ENCODE measurements at places on chromosomes 4 and X.

GRCh38 chr4:184437565-184438265 is 36.6 kb downstream of the IRF2 start:
- H3K27ac ChIP-seq: peak overlapping the region; percentile 14
- no peaks in the 10 kb centered on the region for H3K27me3 ChIP-seq
- peaks cover 8% of the 10 kb centered on the region for H3K36me3 ChIP-seq
- DNase-seq: no peak

DNA sequence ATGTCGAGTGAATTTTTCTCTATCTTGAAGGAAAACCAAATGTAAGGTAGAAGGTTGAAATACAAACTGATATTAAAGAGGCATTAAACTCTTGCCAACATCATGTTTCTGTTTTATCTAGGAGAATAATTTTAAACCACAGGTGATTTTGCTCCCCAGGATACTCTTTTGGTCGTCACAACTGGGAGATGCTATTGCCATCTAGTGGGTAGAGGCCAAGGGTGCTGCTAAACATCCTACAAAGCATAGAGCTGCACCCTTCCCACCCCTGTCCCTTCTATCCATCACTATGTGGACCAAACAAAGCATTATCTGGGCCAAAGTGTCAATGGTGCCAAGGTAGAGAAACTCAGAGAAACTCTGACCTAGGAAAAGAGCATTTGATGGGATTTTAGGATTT is 154.6 kb upstream of the MAGEB2 start:
- no peaks in the 10 kb centered on the region for H3K4me1 ChIP-seq
- no peak for DNase-seq
- H3K36me3 ChIP-seq: no peaks in the 10 kb centered on the region
- H3K27me3 ChIP-seq: no peaks in the 10 kb centered on the region

- no peaks in the 10 kb centered on the region for H3K27me3 ChIP-seq
- H3K4me1 ChIP-seq: peaks cover 6% of the 10 kb centered on the region
- H3K27ac ChIP-seq: no peak overlapping the region
- no peaks in the 10 kb centered on the region for H3K36me3 ChIP-seq
- no peak overlapping the region for H3K4me3 ChIP-seq
- DNase-seq: no peak
Observed at GRCh38 chrX:39550795-39551361, 546.9 kb downstream of the BCOR start.

GRCh38 chr4:86846921-86847320 is 2.3 kb downstream of the SLC10A6 start:
- peaks cover 4% of the 10 kb centered on the region for H3K27me3 ChIP-seq

- no peak overlapping the region for H3K4me3 ChIP-seq
- DNase-seq: no peak
- no peak overlapping the region for H3K27ac ChIP-seq
- H3K27me3 ChIP-seq: no peaks in the 10 kb centered on the region
- H3K4me1 ChIP-seq: peaks cover 26% of the 10 kb centered on the region
Observed at GRCh38 chr4:113618205-113618604, 143.3 kb downstream of the CAMK2D start.

DNA sequence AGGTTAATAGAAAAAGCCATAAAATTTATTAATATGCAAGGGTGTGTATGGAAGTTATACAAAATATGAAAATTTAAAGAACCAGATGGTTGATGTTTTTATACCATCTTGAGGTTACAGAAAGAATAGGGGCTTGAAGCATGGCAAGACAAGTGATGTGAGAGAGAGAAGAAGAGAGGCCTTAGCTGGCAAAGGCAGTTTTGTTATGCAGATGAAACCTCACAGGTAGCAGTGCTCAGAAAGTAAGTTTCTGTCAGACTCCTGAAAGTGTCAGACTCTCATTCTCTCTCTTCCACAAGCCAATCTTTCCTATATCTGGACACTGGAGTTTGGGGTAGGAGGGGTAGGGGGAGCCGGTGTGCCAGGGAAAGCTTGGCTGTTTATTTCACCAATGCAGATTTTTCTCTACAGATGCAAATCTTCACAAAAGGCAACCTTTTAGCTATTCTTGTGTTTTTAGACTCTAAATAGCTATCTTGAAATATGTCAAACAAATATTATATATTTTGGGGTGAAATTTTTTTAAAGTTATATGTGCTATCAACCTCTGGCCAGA is 124.5 kb downstream of the CFAP299 start:
- peaks cover 2% of the 10 kb centered on the region for H3K36me3 ChIP-seq
- no peak overlapping the region for H3K27ac ChIP-seq
- H3K4me3 ChIP-seq: no peak overlapping the region

DNA sequence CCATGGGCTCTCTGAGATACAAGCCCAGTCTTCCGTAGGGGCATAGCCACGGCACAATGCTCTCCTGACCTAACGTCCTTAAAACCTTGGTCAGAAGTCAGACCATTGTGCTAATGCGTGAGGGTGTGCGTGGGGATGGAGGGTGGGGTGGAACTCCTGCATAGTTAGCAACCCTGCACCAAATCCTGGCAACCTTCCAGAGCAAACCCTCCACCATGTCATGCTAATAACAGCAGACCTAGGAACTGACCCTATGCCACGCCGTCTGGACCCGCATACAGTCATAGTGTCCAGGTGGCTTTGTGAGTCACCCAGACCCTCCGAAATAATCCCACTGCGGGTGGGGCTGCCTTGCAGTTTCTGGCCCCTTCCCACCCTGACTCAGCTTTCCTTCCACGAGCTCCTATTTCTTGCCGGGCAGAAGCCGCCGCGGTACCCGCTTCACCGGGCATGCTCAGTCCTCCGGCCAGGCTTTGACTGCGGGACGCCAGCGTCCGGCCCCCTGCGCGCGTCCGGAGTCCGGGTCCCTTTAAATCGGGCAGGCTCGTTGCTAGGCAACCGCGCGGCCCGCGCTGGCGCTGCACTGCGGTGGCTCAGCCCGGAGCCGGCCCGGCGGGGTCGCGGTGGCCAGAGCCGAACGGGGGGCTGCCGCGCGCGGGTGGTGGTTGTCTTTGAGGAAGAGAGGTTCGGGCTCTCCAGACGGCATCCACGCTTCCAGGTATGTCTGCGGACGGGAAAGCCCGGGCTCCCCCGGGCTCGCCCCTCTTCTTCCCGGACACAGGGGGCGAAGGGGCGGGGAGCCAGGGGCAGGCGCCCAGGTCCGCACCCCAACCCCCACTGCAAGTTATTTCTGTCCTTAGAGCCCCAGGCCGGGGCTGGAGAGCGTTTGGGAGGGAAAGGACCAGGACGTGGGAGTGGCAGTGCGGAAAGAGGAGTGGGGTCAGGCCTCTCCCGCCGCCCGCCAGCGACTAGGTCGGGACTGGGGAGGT is at the start of gene CCDC160:
CCDC160 (plus strand) TSS at position 557 of the 989 bp plus-strand sequence. CDS start 7,619 bp downstream, outside the sequence.
- H3K27ac ChIP-seq: no peak within 1 kb of the TSS
- peaks cover 16% of the 10 kb centered on the region for H3K27me3 ChIP-seq
- H3K36me3 ChIP-seq: no peaks in the 10 kb centered on the region
- H3K4me3 ChIP-seq: peak within 1 kb of the TSS; percentile 45

GRCh38 chrX:124395145-124395880 is 49.0 kb downstream of the SH2D1A start:
- no peak overlapping the region for H3K27ac ChIP-seq
- no peak for DNase-seq
- H3K4me3 ChIP-seq: no peak overlapping the region
- peaks cover 21% of the 10 kb centered on the region for H3K4me1 ChIP-seq
- peaks cover 4% of the 10 kb centered on the region for H3K36me3 ChIP-seq

DNA sequence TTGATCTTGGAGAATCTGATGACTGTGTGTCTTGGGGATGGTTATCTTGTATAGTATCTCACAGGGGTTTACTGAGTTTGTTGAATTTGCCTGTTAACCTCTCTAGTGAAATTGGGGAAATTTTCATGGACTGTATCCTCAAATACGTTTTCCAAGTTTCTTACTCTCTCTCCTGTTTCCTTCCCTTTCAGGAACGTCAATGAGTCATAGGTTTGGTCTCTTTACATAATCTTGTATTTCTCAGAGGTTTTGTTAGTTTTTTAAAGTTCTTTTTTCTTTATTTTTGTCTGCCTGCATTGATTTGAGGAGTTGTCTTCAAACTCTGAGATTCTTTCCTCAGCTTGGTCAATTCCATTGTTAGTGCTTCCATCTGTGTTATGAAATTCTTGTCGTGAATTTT is 227.7 kb upstream of the GPRIN3 start:
- H3K36me3 ChIP-seq: no peaks in the 10 kb centered on the region
- peaks cover 3% of the 10 kb centered on the region for H3K4me1 ChIP-seq
- no peak for DNase-seq

DNA sequence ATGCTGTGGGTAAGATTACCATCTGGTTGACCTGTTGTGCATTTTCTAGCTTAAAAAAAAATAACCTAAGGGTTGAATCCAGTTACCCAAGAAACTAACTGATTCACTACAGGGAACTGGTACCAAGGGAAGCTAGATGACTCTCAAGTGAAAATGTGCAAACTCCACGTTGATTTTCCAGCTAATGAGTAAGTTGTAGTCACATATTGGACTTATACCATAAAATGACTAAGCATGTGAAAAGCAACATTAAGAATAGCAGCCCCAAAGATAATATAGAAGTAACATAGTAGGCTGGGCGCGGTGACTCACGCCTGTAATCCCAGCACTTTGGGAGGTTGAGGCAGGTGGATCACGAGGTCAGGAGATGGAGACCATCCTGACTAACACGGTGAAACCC is 270.9 kb downstream of the SPRY1 start:
- no peak overlapping the region for H3K27ac ChIP-seq
- DNase-seq: no peak
- peaks cover 10% of the 10 kb centered on the region for H3K4me1 ChIP-seq
- H3K27me3 ChIP-seq: peaks cover 43% of the 10 kb centered on the region
- H3K4me3 ChIP-seq: no peak overlapping the region

DNA sequence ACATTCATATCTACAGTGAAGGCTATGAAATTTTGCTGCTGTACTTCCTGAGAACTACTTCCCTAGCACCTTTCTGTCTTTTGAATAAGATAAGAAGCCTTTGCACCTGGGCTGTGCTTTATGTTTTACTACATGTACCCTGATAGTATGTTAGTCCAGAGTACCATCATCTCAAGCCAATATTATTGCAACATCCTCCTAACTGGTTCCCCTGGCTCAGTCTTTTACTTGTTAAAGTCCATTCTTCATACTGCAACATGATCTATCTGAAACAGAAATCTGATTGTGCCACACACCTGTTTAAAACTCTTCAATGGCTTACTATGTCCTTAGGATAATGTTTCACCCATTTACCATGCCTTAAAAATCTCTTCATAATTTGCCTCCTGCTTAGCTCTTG is 102.3 kb downstream of the AGTR2 start:
- no peak for DNase-seq
- no peak overlapping the region for H3K27ac ChIP-seq
- H3K4me3 ChIP-seq: no peak overlapping the region
- H3K36me3 ChIP-seq: no peaks in the 10 kb centered on the region

- DNase-seq: no peak
- H3K27me3 ChIP-seq: no peaks in the 10 kb centered on the region
- H3K27ac ChIP-seq: no peak overlapping the region
- H3K36me3 ChIP-seq: no peaks in the 10 kb centered on the region
- no peak overlapping the region for H3K4me3 ChIP-seq
- H3K4me1 ChIP-seq: no peaks in the 10 kb centered on the region
Observed at GRCh38 chrX:19070555-19070994, 51.7 kb downstream of the ADGRG2 start.

DNA sequence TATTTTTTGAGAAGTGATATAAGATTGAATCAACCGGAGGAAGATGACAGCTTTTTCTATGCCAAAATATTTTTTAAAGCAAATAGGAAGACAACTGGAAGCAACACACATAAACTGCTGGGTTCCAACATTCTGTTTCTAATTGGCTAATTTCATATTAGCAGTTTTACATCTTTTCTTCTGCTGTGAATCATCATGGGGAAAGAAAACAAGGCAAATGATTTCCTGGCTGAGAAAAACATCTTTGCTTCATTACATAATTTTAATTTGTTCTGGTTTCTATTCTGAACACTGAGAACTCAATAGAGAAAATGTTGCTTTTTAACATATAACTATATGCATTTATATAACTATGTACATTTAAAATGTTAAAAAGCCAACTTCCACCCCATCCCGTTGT is 2518.5 kb downstream of the ARAP2 start:
- no peaks in the 10 kb centered on the region for H3K36me3 ChIP-seq
- no peaks in the 10 kb centered on the region for H3K27me3 ChIP-seq
- no peak for DNase-seq
- no peak overlapping the region for H3K4me3 ChIP-seq
- H3K27ac ChIP-seq: no peak overlapping the region

GRCh38 chr4:78601013-78601412 is 49.4 kb downstream of the ANXA3 start:
- H3K27ac ChIP-seq: no peak overlapping the region
- no peaks in the 10 kb centered on the region for H3K4me1 ChIP-seq
- no peak for DNase-seq
- peaks cover 3% of the 10 kb centered on the region for H3K27me3 ChIP-seq

GRCh38 chr4:89486042-89486441 is 178.4 kb upstream of the GPRIN3 start:
- no peak overlapping the region for H3K4me3 ChIP-seq
- no peak overlapping the region for H3K27ac ChIP-seq
- no peak for DNase-seq
- H3K4me1 ChIP-seq: no peaks in the 10 kb centered on the region
- H3K36me3 ChIP-seq: no peaks in the 10 kb centered on the region
- H3K27me3 ChIP-seq: no peaks in the 10 kb centered on the region

DNA sequence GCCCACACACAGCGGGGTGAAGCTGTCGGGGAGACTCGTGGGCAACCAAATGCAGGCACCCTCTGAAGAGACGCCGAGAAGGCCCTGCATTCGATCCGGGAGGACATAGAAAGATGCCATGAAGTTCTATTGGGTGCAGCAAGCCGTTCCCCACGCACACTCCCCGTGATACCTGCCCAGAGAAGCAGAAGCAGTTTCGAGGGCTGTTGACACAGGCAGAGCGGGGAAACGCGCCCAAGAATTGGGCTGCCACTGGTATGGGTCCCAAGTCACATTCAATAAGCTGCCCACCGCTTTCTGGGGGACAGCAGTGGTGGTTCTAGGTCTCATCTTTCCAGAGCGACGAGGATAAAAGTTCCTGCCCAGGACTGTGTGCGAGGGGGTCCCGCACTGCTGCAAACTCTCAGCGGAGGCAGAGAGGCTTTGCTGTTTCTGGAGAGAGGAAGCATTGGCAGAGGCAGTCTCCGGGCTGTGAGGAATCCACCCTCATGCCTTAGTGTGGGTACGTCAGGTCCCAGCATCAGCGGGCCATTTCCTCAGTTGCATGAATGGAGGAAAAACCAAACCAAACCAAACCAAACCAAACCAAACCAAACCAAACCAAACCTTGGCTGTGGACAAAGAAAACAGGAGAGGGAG is 10.1 kb downstream of the PITX2 start:
- no peak overlapping the region for H3K27ac ChIP-seq
- no peak for DNase-seq
- H3K36me3 ChIP-seq: no peaks in the 10 kb centered on the region
- peaks cover 4% of the 10 kb centered on the region for H3K4me1 ChIP-seq
- peaks cover 94% of the 10 kb centered on the region for H3K27me3 ChIP-seq

GRCh38 chrX:149858592-149858991 is 22.4 kb upstream of the MAGEA8 start:
- H3K27me3 ChIP-seq: peaks cover 17% of the 10 kb centered on the region
- H3K4me1 ChIP-seq: no peaks in the 10 kb centered on the region
- no peak for DNase-seq
- no peak overlapping the region for H3K4me3 ChIP-seq
- H3K27ac ChIP-seq: no peak overlapping the region

GRCh38 chr4:15855804-15856475 is 77.8 kb downstream of the CD38 start:
- H3K4me3 ChIP-seq: no peak overlapping the region
- H3K4me1 ChIP-seq: no peaks in the 10 kb centered on the region
- H3K27ac ChIP-seq: no peak overlapping the region

- H3K4me1 ChIP-seq: peaks cover 3% of the 10 kb centered on the region
- no peaks in the 10 kb centered on the region for H3K36me3 ChIP-seq
- H3K27ac ChIP-seq: no peak overlapping the region
Observed at GRCh38 chr4:59535541-59535940, 1664.6 kb upstream of the ADGRL3 start.

GRCh38 chrX:124342174-124342867 is 4.0 kb upstream of the SH2D1A start:
- H3K36me3 ChIP-seq: peaks cover 7% of the 10 kb centered on the region
- peak overlapping the region; percentile 91 for H3K27ac ChIP-seq
- no peaks in the 10 kb centered on the region for H3K27me3 ChIP-seq
- peaks cover 46% of the 10 kb centered on the region for H3K4me1 ChIP-seq
- no peak overlapping the region for H3K4me3 ChIP-seq
